Esophagus muscularis mucosa (tissue), 4 donors: ENCODE measurements at places on chromosomes 2 and 18. TPM values are rescaled to one million over a fixed set of nuclear protein-coding genes. Genes with fewer than 3 reads are reported as not detected.

- peak; percentile 79 for DNase-seq
Observed at GRCh38 chr2:129765678-129766351, 213.7 kb upstream of the RAB6C start.

Gene RUFY4
- total RNA-seq, result 0.11 TPM

GRCh38 chr2:239298116-239298804, 102.6 kb downstream of the HDAC4 start:
- no peak for DNase-seq

Gene CD302
- total RNA-seq, result 38.7 TPM

- no peak for DNase-seq
Observed at GRCh38 chr2:108184419-108184818, 55.3 kb upstream of the SULT1C3 start.

GRCh38 chr2:38092196-38092902, 16.4 kb upstream of the CYP1B1 start:
- DNase-seq, result no peak
